ENCODE measurements at places on chromosomes 11 and 22.

DNA sequence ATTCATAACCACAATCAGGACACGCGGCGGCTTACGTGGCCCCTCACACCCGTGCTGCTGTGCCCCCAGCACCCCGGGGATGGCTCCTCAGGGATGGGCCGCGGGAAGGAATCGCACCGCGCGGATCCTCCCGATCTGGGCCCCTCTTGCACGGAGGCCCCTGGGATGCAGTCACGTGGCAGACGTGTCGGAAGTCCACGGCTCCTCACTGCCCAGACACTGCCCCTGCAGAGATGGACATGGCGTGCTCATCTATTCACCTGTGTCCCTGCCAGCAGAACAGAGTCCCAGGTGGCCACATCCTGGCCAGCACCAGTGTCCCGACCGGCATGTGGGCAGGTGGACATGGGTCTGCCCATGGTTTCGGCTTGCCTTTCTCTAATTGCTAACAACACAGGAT lies 12.8 kb downstream of the MOB2 start:
- no peak for DNase-seq

DNA sequence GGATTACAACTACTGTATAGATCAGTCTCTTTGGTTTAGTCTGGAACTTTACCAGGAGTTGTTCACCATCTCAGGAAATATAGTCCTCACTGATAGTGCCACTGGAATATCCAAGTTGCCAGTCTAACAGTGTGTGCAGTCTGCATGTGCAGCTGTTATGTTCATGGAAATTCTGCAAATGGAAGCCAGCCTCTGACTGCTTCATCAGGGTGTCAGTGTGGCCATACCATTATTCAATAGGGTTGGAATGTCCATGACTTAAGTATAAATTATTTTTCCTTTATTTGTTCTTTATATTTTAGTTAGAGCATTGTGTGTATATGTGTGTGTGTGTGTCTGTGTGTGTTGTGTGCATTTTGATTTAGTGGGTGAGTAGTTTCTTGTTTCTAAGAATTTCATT lies 51.8 kb downstream of the C11orf96 start:
- no peak for DNase-seq

DNA sequence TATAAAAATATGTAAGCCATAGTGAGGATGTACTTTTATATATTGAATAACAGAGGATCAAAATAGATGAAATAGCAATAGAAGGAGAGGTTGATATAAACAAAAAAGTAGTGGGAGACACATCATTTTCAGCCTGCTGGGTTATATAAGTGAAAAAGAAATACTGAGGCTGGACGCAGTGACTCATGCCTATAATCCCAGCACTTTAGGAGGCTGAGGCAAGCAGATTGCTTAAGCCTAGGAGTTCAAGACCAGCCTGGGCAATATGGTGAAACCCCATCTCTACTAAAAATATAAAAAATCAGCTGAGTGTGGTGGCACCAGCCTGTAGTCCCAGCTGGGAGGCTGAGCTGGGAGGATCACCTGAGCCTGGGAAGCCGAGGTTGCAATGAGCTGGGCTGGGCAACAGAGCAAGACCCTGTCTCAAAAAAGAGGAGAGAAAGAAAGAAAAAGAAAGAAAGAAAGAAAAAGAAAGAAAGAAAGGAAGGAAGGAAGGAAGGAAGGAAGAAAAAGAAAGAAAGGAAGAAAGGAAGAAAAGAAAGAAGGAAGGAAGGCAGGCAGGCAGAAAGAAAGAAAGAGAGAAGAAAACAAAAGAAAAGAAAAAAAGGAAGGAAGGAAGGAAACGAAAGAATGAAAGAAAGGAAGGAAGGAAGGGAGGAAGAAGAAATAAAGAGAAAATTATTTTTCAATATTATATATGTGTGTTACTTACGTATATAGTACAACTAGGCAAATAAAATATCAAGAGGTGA lies 7.0 kb upstream of the P2RY2 start:
- no peak for DNase-seq

GRCh38 chr11:20037396-20038153 lies 122.7 kb downstream of the DBX1 start:
- no peak for DNase-seq

DNA sequence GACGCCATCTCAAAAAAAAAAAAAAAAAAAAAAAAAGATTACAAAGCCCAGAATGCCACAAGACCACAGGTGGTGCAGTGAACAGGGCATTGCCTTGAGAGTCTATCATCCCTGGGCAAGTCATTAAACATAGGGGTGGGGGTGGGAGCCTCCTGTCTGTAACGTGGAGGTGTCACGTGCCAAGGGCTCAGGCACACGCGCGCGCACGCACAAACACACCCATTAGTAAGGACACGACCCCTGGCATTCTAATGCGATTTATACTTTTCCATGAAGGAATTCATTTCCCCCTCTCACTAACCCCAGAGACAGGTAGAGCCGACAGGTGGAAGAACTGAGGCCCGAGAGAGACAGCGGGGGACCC lies 5.8 kb upstream of the GCAT start:
- no peak for DNase-seq

DNA sequence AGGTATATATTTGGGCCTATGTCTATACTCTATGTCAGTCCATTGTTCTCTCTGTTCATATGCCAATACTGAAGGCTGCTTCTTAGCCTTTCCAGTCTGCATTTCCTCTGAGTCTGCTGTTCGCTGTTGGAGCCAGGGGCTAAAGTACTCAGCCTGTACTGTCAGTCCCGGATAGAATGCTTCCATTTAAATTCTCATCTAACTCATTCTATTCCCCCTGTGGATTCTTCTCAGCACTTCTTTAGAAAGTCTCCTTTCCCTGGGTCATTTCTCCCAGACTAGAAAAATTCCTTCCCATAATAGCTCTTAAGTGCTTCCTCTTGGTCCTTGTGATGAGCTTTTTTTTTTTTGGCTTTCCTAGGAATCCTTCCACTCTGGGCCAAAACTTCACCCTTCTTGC lies 293.1 kb downstream of the KIRREL3 start:
- DNase-seq, result no peak

DNA sequence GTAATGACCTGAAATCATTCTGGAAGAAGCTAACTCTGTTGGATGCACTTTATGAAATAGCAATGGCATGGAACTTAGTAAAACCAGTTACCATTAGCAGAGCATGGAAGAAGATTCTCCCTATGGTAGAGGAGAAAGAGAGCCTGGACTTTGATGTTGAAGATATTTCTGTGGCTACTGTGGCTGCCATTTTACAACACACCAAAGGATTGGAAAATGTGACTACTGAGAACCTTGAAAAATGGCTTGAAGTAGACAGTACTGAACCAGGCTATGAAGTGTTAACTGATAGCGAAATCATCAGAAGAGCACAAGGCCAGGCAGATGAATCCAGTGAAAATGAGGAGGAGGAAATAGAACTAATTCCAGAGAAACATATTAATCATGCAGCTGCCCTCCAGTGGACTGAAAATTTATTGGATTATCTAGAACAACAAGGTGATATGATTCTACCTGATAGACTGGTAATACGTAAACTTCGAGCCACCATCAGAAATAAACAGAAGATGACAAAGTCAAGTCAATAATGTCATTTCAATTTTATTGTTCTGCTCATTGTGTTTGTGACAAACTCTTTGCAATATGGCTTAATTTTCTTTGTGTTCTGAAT lies 2.0 kb downstream of the JRKL start:
- no peak for DNase-seq

DNA sequence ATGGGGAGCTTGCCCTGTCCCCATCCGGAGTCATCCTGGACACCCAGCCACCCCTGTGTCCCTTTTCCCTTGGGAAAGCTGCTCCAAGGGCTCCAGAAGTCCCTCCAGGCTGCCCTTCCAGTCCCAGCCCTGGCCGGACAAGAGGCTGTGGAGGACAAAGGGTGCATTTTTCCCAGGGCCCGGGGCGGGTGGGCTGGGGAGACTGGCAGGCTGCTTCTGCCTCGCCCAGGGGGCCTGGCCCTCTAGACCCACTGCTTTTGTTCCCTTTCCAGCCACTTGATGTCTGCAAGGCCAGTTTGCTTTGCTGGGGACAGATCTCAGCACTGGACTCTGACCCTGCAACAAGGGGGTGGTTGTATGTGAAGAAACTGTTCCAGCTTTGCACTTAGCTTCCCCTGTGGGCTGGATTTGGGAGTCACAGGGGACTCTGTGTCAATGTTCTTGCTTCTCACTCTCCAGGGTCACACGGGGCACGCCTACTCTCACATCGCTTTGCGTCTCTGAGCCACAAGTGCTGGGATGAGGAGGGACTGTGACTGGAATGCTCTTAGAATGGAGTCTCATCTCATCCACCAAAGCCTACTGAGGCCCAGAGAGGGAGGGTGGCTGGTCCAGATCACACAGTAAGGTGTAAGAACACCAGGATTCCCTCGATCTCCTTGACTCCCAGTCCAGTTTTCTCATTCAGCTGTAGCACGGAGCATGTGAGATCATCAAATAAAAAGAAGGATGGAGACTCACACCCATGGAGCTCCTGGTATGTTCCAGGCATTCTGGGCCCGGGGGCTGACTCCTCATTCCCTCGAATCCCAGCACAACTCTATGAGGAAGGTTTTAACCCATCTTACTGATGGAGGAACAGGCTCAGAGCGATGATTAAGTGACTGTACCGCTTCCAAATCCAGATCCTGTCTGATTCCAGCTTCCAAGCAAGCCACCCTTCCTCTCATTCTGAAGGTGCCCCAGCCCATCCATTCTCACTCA lies 59.9 kb downstream of the FBXO7 start:
- DNase-seq, result no peak

- no peak for DNase-seq
These were observed 48.7 kb upstream of the TH start for GRCh38 chr11:2220173-2220771.

- DNase-seq, result no peak
These were observed 2.7 kb downstream of the PNPLA3 start for GRCh38 chr22:43926349-43926710.

- no peak for DNase-seq
These were observed 20.5 kb downstream of the BRD1 start for GRCh38 chr22:49807129-49807528.

GRCh38 chr11:73856031-73856567 lies 20.5 kb downstream of the COA4 start:
- no peak for DNase-seq

GRCh38 chr22:32836280-32837123 lies 35.0 kb downstream of the TIMP3 start:
- no peak for DNase-seq

- no peak for DNase-seq
These were observed 1.5 kb downstream of the ZNRF3 start for GRCh38 chr22:28884747-28885350.

- DNase-seq, result no peak
These were observed 5.9 kb downstream of the SYVN1 start for GRCh38 chr11:65128182-65129145.

GRCh38 chr11:117953024-117953671 lies 23.9 kb upstream of the TMPRSS13 start:
- DNase-seq, result no peak

DNA sequence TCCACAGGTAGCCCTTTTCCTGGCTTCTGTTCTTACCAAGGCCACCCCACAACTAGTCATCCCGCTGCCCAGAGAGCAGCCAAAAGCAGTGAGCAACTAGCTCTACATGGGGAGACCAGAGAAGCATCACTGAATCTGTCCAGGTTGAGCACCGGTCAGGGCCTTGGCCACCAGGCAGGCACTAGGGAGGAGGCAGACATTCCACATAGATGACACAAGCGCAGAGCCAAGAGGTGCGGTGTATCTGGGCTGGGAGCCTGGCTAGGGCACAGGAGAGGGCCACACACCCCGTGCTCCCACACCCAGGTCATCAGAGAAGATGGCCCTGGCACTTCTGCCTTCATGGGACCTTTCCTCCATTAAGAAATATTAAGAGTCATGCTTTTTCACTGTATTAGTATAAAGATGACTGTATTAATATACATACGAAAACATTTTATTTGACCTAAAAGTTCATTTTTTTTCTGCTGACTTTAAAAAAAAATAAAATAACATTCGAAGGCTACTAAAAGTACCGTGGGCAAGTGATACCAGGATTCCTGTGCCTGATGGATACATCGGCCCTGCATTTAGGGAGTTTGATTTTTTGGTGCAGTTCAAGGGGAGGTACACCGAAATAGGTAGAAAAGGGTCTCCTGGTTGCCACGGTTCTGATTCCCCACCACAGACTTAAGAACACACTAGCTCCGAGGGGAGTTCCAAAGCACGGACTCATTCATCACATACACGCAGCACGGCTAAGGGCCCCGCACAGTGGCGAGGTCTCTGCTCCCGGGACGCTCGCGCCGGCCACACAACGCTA lies 1.2 kb downstream of the DGCR2 start:
- DNase-seq, result peak; percentile 15

DNA sequence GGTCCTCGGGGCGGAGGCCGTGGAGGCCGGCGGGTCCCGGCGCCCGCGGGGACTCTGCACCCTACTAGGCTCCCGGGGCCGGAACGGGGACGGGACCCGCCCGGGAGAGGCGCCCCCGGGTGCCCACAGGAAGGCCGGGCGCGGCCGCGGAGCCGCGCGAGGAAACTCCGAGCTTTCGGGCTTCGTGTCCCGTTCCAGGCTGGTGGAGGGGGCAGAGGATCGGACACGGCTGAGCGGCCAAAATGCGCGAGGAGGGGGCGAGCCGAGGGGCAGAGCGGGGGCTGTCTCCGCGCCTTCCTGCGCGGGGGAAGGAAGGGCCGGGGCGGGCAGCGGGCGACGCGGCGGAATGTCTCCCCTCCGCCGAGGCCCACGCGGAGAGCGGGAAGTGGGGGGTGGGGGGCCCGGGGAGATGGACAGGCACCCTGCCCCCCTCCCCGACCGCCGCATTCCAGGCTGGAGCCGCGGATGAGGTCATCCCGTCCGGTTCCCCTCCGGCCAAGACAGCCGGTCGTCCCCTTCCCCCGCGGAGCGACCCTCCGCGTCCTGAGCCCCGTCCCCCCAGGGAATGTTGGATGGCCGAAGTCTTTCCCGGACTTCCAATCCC lies 430 bp downstream of the CDC42EP1 start:
- DNase-seq, result no peak

DNA sequence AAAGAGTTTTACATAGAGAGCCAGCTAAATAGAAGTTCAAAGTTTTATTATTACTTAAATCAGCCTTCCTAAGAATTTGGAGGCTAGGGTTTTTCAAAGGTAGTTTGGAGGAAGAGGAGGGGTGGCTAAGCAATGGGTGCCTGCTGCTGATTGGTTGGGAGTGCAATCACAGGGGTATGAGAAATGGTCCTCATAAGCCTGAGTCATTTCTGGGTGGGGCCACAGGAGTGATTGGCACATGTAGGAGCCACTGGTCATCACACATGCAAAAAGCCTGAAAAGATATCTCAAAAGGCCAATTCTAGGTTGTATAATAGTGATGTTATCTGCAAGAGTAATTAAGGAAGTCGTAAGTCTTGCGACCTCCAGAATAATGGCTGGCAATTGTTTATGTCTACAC lies 12.9 kb downstream of the OR51L1 start:
- DNase-seq, result no peak

- no peak for DNase-seq
These were observed 82.6 kb downstream of the BARX2 start for GRCh38 chr11:129458278-129458677.

DNA sequence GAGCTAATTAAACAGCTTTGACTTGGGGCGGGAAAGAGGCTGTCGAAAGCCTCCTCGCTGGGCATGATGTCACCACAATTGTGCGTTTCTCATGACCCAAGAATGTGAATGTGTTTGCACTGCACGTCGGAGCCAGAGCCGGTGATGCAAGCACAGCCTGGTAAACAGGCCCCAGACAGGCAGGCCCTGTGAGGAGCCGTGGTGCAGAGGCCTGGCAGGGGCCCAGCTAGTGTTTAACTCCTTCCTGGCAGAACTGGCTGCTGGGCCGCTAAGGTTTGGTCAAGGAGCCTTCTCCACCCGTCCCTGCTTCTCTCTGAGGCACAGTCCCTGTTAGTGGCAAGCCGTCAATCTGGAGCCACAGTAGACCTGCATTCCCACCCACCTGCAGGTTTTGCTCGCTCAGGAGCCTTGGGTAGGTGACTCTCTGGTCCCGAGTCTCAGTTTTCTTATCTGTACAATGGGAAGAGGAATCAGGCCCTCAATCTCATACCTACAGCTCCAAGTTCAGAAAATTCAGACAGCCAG lies 25.4 kb upstream of the SMTN start:
- no peak for DNase-seq
